ENCODE measurements at places on chromosomes 3 and 15. TPM values are rescaled to one million over a fixed set of nuclear protein-coding genes. Genes with fewer than 3 reads are reported as not detected.
A peak's percentile ranks its signal among the peaks of the same experiment; 100 is the strongest.

LRRIQ4 gene
- polyA plus RNA-seq = not detected

PLA1A gene
- polyA plus RNA-seq = 0.28 TPM

CCK gene
- not detected for polyA plus RNA-seq

SERPINI2 gene
- not detected for polyA plus RNA-seq

GRCh38 chr3:90092994-90093393, 985.6 kb downstream of the EPHA3 start:
- DNase-seq = no peak

GRCh38 chr15:54197995-54198394, 219.8 kb downstream of the UNC13C start:
- DNase-seq = no peak

DNA sequence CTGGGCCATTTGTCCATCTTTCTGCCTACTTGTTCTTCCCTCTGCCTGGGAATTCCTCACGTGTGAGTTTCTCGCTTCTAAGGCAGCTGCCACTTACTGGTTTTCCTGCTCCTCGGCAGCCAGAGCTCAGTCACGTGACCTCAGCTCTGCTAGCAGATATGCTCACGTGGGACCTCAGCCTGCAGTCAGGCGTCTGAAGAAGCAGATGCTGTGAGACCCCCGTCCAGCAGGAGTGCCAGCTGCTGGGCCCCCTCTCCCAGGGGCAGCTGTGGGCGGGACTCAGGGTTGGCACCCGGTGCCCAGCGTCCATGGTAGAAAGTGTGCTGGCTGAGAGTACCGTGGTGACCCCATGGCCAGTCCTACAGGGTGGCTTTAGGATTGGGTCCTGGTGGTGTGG, 161.3 kb upstream of the TLE3 start:
- DNase-seq = peak; percentile 79

- no peak for DNase-seq
These were observed 72.3 kb downstream of the TAMM41 start for GRCh38 chr3:11774296-11774877.
